ENCODE measurements at places on chromosomes 5 and 9.

GRCh38 chr9:130058154-130058553 is 4.4 kb downstream of the GPR107 start:
- DNase-seq, result no peak

GRCh38 chr5:29942089-29942488 is 1251.4 kb upstream of the CDH6 start:
- no peak for DNase-seq

DNA sequence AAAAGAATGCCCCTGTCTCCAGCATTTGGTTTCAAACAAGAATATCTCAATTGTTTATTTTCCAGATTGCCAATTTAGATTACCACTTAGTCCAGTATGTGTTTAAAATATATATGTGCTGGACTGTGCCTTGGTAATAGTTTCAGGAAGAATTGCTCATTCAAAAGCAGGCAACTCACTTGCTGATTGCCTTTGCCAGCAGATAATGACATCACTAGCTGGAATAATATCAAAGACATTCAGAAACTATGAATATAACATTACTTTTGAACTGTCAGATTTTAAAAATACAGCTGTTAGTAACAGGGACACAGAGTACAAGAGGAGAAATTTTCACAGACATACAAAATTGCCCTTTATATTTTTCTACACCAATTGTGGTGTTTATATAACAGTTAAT is 96.0 kb upstream of the ITGA2 start:
- DNase-seq, result no peak

GRCh38 chr5:32465076-32465475 is 20.5 kb upstream of the ZFR start:
- no peak for DNase-seq

GRCh38 chr9:126420643-126421564 is 94.3 kb downstream of the MVB12B start:
- no peak for DNase-seq

DNA sequence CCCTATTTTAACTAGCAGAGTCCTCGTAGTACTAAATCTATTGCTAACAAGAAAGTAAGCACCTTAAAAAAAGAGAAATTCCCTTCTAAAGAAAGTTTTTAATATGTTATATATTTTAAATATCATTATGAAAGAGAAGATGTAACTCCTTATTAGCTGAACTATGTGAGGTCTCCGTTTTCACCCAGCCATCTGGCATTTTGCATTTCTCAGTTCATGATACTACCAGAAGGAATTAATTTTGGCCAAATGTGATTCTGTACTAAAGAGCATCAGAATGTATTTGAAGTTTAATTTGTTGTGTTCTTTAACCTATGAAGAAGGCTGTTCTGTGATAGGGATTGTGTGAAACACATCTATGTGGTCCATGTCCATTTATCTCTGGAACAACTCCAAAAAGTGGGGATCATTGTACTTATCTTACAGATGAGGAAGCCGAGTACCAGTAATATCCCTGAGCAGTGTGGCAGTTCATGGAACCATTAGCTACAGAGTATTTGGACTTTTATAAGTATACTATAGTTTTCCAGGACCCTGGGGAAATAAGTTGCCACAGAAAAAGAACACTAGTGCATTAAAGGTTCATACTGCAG is 29.8 kb downstream of the TNFAIP8 start:
- no peak for DNase-seq

DNA sequence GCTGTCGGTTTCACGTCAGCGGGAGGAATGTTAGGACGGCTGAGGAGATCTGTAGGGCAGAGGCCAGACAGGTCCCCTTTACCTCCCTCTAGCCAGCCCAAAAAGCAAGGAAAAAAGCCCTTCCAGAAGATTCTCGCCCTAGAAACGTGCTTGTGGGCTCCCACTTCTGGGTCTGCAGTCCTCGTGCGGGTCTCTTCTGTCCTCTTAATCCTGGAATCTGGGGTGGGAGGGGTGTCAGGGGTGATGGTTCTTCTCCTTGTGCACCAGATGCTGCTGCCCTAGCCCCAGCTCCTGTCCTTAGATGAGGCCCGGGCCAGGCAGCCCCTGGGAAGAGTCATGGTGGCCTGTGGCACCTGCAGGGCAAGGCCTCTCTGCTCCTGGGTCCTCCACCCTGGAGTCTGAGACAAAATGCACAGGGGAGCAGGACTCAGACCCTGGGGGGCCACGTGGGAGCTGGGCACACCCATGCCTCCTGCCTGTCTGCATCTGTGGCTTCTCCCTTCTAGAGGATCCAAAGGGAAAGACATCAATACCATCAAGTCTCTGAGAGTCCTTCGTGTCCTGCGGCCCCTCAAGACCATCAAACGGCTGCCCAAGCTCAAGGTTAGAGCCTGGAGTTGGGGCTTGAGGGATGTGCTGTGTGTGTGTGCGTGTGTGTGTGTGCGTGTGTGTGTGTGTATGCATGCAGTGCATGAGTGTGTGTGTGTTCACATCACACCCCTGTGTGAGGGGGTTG is 174.2 kb downstream of the CACNA1B start:
- DNase-seq, result no peak

DNA sequence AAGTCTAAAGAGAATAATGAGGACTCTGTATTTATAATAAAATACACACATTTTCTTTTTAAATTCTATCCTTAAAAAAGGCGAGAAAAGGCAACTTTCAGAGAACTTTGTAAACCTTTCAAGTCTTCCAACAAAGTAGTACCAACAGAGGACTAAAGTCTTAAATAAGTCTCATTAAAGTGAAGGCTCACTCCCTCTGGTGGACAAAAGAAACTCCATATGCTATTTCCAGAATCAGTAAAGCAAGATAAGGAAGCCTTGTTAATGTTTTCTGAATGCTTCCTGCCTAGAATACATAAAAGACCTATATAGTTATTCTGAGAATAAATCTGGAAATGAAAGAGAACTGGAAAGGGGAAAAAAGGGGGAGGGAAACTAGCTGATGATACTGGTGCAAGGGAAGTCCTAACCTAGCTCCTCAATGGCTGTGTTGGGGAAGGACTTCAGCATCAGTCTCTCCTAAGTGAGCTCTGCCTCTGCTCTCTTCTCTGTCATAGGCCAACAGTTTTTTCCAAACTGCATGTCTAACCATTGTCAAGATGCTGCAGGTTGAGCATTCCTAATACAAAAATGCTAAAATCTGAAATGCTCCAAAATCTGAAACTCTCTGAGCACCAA is 7.2 kb downstream of the HMGCS1 start:
- DNase-seq, result no peak

- DNase-seq, result no peak
Measured at GRCh38 chr5:5271786-5272321, 131.7 kb downstream of the ADAMTS16 start.

Measured in activated CD4-positive, alpha-beta T cell treated with anti-CD3 and anti-CD28 coated beads, Interleukin-2, amount 50 U/mL, for 4 hours (primary cell).